Kidney (tissue), 22 donors: ENCODE measurements at places on chromosomes 11 and 22.

DNA sequence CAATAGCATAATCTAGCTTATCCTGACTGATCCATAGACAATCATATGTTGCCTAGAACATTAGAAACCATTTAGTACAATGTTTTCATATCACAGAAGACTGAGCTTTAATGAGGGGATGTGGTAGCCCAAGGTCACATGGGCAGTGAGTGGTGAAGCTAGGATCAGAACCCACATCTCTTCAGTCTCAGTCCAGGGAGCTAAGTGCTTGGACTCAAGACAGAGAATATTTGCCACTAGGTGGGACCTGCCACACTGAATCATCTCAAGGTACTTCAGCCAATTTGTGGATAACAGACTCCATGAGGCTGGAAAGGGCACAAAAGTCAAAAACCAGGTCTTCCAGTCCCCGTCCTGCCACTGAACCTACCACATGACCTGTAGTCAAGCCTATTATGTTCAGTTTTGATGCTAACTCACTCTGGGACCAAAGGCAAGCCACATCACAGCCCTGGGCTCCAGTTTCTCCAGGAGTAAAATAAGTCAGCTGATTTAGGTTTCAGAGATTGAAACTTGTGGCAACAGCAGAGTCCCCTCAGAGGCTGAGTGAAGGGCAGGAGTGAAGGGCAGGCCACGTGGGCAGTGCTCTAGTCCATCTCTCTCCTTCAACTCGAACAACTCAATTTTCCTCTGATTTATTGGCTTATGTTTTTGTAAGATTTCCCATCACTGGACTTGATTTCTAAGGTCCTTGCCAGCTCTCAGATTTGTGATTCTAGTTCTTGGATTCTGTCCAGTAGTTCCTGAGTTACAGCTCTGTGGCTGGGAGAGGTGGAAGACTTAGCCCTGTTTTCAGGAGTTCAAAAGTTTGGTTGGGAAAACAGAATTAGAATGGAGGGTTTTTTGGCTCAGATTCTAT, 84.6 kb upstream of the PHOX2A start:
- DNase-seq: peak; percentile 24

- peak; percentile 71 for DNase-seq
These were observed 52.7 kb downstream of the FLRT1 start for GRCh38 chr11:64088162-64089026.

GRCh38 chr22:42962295-42963230, 52.4 kb downstream of the PACSIN2 start:
- DNase-seq: no peak

DNA sequence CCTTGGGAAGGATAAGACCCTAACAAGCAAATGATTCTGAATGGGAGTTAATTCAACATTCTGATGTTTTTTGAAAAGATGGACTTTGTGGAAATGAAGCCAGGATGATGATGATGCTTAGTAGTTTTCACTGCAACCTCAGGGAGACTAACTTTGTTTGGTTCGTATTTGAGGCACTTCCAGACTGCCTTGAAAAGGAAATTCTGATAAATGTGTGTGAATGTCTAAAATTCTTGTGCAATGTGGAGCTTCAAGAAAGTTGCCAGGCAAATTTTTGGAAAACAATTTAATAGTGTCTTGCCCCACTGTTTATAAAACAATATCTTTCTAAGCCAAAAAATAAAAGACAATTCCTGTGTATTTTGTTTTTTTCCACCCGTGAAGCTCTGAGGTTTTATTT, 11.2 kb upstream of the NAV2 start:
- DNase-seq: no peak

DNA sequence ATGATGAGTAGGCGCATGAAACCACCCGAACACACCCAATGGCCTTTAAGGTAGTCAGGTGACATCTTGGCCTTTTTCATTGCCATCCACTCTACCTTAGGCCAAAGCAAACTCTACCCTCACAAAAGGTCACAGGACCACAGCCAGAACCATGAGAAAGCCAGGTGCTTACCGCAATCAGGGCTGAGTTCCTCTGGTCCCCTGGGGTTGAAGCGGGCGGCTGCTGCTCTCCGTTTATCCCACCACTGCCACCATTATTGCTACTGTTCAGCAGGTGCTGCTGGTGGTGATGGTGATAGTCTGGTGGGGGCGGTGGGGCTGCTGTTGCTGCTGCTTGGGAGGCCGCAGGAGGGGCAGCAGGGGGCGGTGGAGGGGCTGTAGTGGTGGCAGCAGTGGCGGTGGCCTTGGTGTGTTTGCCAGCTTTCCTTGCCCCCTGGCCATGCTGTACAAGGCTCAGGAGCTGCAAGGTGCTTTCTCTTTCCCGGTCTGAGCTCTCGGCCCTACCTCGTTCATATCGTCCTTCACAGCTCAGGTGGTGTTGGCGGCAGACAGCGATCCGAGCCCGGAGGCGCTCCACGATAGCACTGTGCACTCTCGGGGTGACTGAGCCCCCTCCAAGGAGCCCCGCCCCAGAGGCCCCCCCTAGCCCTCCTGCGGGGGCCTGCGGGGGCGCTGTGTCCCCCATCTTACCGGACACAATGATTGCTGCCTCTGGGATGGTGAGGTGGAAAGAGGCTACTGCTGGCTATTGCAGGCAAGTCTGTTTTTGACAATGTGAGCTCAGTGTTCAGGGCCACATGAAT, 1.6 kb downstream of the MAML2 start:
- peak; percentile 53 for DNase-seq

DNA sequence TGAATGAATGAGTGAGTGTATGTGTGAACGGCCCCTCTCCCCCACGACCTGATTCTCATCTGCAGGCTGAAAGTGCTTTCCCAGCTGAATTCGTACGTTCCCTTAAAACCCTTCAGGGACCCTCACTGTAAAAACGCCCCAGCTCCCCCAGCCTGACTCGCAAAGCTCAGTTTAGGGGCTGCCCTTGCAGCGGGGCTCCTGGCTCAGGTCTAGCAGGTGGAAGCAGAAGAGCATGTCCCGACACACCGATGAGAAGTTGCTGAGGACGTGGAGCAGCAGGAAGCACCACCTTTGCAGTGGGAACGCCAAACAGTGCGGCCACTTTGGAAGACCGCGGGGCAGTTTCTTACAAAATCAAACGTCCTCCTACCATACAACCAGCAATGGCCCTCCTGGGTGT, 3.6 kb upstream of the MRPL23 start:
- DNase-seq: no peak

- DNase-seq: peak; percentile 32
These were observed 851.3 kb downstream of the TBC1D22A start for GRCh38 chr22:47613606-47614350.

DNA sequence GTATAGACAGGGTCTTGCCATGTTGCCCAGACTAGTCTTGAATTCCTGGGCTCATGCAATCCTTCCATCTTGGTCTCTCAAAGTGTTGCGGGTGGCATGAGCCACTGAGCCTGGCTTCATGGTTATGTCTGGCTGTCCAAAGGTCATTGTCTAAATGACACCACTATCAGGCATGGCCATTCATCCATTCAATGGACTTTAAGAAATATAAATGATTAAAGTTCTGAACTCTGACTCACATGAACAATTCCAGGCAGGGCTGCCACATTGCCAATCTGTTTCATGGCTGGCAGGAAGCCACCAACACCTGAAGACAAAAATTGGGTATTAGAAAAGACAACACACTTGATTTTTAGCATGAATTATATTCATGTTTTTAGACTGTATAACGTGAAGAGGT, 4.1 kb downstream of the RTCB start:
- DNase-seq: no peak

DNA sequence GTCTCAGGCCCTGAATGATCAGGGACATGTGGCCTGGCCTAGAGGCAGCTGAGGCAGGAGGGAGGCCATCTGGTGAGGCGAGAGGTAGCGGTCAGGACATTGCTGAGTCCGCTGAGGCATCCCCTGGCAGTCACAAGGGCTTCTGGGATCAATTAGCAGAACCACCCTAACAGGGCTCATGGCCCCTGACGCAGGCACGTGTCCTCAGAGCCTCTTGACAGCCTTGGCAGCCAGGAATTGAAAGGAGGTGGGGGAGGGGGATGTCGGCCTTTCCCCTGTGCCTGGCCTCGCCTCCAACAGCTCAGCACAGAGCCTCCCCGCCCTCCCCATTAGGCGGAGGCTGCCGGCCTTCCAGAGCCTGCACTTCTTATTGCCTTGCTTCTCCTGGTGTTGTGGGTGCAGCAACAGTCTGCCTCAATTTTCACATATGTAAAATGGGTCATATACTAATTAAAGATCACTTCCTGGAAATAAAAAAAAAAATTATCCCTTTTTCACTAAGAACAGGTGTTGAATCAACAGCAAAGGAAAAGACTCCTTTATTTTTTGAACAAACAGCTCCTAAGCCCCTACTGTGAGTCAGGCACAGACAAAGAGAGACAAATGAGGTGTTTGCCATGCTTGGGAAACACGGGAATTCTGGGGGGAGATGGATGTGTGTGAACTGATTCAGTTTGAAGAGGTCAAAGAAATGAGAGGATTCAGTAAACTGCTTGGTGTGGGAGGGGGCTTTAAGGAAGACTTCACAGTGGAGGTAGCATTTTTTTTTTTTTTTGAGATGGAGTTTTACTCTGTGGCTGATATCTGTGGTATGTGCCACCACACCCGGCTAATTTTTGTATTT, 55.3 kb downstream of the NFAM1 start:
- DNase-seq: peak; percentile 82

DNA sequence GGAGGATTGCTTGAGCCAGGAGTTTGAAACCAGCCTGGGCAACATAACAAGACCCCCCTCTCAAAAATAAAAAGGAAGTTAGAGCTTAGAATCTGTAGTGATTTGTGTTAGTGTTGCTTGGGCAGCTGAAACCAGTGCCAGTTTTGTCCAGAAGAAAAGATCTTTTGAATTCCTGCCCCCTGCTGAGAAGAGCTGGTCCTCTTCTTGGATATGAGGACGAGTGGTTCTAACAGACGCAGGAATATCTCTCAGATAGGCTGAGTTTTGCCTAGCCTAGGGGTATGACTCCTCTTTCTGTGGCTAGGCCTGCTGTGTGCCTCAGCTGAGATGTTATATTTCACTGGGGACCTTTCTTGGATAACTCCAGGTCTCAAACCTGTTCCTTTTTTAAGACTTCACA, 102.8 kb downstream of the STIM1 start:
- no peak for DNase-seq

- DNase-seq: peak; percentile 55
These were observed 9.5 kb downstream of the DCHS1 start for GRCh38 chr11:6646071-6646470.

DNA sequence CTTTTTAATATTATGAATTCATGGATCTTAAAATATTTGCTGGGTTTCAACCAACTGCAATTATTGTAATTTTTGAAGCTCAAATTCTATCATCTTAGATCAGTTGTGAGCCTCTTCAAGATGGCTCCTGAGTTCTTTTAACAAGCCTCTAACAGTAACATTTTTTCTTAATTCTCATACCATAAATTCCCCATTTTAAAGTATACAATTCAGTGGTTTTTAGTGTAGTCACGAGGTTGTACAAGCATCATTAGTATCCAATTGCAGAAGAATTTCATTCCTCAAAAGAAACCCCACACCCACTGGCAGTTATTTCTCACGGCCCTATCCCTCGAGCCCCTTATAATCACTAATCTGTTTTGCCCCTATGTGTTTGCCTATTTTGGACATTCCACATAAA, 270.8 kb downstream of the SBF2 start:
- DNase-seq: no peak

DNA sequence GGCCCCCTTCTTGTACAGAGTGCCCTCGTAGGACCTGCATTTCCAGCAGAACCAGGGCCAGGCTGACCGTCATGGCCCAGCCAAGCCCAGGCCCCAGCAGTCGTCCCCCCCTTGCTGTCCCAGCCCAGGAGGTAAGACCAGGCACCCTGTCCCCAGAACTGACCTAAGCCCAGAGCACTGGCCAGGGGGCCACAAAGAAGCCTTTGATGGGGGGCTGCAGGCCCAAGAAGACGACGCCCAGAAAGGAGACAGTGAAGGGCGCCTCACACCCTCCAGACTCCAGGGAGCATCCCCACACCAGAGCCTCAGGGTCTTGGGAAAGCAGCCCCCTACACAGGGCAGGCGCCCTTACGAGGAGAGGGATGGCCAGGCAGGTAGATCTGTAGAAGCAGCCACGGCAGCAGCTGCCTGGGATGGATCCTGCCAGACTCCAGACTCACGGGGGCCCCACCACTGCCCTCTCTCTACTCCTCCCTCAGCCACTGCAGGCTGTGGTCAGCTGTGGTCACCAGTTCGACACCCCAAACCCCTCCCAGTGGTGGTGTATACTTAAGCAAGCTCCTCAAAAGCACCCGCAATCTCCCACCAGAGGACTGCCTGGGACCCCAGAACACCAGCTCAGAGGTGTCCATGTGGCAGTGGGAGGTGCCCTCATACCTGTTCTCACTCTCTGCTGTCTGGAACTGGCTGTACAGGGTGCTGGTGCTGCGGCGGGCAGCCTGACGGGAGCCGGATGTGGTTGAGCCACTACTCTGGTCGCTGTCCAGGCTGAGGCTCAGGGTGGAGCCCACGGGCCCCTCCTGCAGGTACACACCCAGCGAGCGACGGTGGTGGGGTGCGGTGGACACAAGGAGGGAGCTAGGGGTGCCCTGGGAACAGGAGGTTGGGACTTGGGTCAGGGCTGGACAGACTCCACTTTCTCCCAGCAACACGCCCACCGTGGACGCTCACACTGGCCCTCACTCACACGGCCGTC, 27.0 kb downstream of the SBF1 start:
- no peak for DNase-seq

DNA sequence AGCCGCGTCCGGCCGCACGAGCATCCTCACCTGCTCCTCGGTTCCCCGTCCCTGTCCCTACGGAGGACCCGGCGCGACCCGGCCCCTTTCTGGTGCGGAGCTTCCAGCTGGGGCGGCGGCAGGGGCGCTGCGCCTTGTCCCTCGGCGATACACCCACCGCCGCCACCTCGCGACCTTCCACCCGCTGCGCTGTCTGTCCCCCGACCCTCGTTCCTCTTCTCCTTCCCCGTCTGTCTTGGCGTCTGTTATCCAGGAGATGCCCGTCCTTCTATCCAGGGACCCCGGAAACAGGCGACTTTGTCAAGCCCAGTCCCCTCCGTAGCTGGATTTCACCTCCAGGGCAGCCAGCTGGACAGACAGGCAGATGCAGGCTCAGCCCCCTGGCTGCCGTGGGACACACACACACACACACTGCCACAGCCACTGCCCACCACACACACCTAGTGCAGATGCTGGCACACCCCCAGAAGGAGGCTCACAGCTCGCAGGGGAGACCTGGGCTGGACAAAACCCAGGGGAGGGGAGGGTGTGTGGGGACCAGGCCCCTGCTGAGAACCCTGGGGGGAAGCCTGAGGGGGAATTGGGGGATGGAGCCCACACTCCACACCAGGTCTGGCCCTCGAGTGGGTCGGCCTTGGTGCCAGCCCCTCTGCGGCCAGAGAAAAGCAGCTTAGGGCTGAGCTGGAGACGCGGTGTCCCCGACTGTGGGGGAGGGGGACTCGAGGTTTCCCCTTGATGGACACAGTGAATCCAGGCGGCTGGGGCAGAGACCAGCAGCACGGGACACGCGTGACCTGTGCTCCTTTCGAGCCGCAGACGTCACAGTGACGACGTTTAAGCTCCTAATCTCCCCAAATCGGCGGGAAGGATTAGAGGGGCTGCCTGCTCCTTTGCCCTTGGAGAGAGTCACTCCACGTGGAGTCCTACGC, 788 bp downstream of the DRD4 start:
- no peak for DNase-seq
